Fibroblast of lung (primary cell): ENCODE measurements at places on chromosomes 7 and 10. TPM values are rescaled to one million over a fixed set of nuclear protein-coding genes. Genes with fewer than 3 reads are reported as not detected.

Gene TOMM7
- total RNA-seq: 239 and 377 TPM in 2 replicates

Gene PNLIPRP3
- total RNA-seq: not detected in 2 replicates

Gene CPN1
- total RNA-seq: not detected in 2 replicates

Gene TRIM50
- total RNA-seq: not detected in 2 replicates

Gene IDI2
- not detected in 2 replicates for total RNA-seq

Gene TMEM229A
- not detected in 2 replicates for total RNA-seq

Gene AKR1C4
- total RNA-seq: not detected in 2 replicates

Gene STEAP1B
- 10.3 and 14.7 TPM in 2 replicates for total RNA-seq

Gene VWDE
- under 0.01 and 0.17 TPM in 2 replicates for total RNA-seq

Gene ATE1
- total RNA-seq: 25.4 and 28.1 TPM in 2 replicates

Gene NRP1
- 362 and 373 TPM in 2 replicates for total RNA-seq

Gene PIK3AP1
- total RNA-seq: 0.17 and 0.26 TPM in 2 replicates

Gene ZMIZ2
- 5.1 and 9.1 TPM in 2 replicates for total RNA-seq

Gene TWIST1
- 23.9 and 31.2 TPM in 2 replicates for total RNA-seq

Gene ASB10
- total RNA-seq: not detected in 2 replicates

Gene SLC13A1
- not detected in 2 replicates for total RNA-seq

Gene VENTX
- total RNA-seq: not detected in 2 replicates

Gene ZNF503
- total RNA-seq: 7.1 and 8.2 TPM in 2 replicates

Gene DDX50
- 65.5 and 69.7 TPM in 2 replicates for total RNA-seq

Gene RAB19
- not detected in 2 replicates for total RNA-seq

- no peak for DNase-seq
Observed at GRCh38 chr7:158582089-158582456, 5.5 kb downstream of the PTPRN2 start.

- DNase-seq: peak; percentile 58
Observed at GRCh38 chr7:131225619-131226513, 101.8 kb upstream of the MKLN1 start.

DNA sequence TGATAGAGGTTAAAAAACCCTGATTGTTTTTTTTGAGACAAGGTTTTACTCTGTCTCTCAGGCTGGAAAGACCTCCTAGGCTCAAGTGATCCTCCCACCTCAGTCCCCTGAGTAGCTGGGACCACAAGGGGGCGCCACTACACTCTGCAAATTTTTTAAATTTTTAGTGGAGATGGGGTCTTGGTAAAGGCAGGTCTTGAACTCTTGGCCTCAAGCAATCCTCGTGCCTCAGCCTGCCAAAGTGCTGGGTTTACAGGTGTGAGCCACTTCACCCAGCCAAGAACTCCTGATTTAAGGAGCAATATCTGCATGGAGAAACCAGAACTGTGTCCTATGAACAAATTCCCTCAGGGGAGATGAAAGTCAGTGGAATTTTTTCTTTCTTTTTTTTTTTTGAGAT is 7.3 kb upstream of the KLHDC10 start:
- peak; percentile 44 for DNase-seq

DNA sequence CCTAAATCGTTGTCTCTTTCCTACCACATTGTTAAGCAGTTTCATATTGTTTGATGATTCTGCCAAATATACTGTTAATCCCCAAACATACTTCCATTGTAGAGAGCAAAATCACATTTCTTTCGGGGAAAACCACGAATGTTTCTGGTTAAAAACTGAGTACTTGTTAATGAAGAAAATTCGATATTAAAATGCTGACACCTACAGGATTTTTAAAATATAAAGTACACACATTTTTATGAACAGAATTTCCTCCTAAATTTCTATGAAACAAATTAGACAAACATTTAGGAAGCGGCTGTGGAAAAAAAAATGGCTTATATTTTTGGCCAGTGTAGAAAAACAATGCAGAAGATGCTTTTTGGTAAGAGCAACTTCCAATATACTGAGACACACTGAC is 68.8 kb downstream of the IDE start:
- no peak for DNase-seq

DNA sequence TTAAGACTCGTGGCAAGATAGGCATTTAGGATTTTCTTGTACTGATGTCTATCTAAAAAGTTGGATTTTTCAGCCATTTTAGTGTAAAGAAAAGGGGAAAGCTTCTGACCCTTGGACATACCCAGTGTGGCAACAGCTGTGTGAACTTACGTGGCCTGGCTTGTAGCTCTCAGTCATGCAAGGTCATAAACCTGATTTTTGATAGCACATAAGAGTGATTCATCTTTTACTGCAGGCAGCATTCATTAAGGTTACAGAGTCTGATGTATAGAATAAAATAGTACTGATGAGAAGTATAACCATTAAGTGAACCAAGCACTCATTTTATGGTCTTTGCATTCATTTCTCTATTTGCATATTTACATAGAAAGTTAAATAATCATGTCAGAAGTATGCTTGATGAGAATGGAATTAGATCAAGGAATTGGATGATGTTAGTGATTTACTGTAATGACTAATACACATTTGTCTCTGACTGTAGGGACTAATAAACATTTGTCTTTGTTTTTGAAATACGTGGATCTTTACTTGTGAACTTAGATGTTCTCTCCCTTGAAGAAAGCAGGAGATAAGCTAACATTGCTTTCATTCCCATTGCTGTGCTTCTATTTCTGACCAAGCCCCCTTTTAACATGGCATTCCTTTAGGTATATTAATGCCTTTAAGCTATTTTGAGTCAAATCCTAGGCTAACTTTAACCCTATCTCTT is 88.2 kb downstream of the GSDME start:
- DNase-seq: peak; percentile 21

GRCh38 chr7:102258073-102258748 is 28.5 kb upstream of the SH2B2 start:
- DNase-seq: no peak

DNA sequence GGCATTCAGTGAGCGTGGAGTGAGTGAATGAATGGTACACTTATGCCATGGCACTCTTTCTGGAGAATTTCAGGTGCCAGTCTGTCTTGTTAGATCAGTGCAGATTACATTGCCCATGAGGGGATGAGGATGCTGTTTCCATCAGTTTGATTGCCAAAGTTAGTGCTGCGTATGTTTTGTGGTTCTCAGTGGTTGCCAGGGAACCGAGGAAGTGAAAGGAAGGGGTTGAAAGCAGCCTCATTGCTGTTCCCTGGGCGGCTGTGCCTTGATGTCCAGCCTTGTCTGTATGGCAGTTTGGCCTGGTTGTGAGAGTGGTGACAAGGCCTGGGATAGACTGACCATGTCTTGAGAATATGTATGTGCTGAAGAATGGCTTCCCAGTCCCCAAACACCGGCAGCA is 30.2 kb downstream of the WBP1L start:
- no peak for DNase-seq

GRCh38 chr7:156989766-156990535 is 20.5 kb downstream of the MNX1 start:
- DNase-seq: no peak

DNA sequence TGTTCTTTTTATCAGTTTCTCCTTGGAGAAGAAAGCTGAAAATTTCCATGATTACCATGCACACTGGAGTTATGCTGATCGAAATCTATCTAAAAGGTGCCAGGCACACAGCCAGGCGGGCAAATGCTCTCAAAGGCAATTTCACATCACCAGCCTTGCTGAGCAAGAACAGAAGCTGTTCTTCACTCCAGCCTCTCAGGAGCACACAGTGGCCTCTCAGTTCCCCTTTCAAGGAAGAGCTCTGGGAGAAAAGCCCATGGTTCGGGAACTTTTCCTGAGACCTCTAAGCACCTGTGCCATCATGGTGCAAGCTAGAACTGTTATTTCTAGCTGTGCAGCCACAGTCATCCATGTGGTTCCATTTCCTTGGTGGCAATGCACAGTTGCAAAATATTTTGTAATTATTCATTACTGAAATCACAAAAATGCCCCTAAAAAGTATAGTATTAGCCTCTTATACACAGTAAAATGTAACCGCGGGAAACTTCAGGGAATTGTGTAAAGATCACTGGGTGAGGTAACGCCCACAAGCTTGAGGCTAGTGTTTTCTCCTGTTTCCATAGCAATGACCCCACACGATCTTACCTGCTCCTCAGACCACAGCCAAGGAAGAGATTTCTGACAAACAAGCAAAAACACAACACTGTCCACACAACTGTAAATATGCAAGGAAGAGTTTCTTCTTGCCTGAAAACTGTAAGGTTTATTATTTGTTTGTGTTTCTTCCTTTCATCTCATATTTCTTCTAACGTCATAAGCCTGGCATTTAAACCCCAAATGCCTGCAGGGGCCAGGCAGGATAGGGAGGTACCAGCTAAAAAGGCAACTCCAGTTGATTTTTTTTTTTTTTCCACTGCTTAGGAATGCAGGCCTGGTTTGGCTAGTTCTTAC is 121.2 kb downstream of the FAM107B start:
- DNase-seq: peak; percentile 77

DNA sequence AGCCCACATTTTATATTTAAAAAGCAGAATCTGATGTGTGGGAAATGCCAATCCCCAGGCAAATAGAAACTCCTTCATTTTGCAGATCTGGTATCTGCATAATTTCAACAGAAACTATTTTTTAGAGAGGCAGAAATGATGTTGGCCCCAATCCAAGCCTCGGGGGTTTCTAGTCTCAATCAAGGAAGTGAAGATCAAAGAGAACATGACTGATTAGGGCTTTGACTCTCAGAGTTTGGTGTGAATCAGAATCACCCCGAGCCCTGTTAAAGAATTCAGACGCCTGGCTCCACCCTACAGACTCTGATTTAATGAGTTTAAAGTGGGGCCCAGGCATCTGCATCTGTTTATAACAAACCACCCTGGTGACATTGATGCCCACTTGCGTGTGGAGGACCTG is 36.7 kb upstream of the UBE2H start:
- peak; percentile 34 for DNase-seq

- no peak for DNase-seq
Observed at GRCh38 chr7:2759736-2760097, 71.7 kb downstream of the AMZ1 start.

DNA sequence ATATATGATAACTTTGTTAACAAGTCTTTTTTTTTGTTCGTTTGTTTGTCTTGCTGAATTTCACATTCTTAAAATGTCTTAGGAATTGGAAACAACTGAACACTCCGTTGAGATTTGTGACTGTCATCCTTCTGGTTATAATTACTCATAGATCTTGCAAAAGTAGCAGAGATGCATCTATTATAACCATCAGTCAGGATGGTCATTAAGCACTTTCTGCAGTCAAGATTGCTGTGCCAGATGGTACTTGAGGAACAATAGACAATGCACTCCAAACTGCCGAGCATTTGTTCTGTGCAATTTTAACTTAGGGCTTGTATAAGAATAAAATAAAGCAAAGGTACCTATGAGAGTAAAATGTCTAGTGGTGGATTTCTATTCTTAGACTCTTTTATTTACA is 710.1 kb upstream of the KCND2 start:
- DNase-seq: no peak

- no peak for DNase-seq
Observed at GRCh38 chr7:155310425-155311114, 12.9 kb downstream of the INSIG1 start.

- DNase-seq: no peak
Observed at GRCh38 chr10:131693766-131694165, 207.0 kb upstream of the PPP2R2D start.

- DNase-seq: no peak
Observed at GRCh38 chr10:129854796-129855705, 109.0 kb downstream of the EBF3 start.

- DNase-seq: no peak
Observed at GRCh38 chr7:150823484-150824126, 23.0 kb downstream of the TMEM176A start.

DNA sequence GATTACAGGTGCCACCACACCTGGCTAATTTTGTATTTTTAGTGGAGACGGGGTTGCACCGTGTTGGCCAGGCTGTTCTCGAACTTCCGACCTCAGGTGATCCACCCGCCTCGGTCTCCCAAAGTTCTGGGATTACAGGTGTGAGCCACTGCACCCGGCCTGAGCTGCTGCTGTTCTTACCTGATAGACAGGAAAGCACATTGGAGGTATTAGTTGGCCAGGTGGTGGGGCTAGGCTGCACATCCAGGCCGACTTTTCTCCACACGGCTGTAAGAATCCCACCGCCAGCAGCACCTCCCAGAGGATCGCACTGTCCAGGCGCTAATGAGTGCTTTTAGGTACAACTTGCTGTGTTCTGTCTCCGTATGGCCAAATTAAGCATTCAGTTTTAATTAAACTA is 112.6 kb downstream of the WDR37 start:
- no peak for DNase-seq

GRCh38 chr7:2811476-2812113 is 32.5 kb downstream of the GNA12 start:
- DNase-seq: peak; percentile 50

GRCh38 chr10:114281461-114281860 is 42.4 kb downstream of the VWA2 start:
- no peak for DNase-seq

DNA sequence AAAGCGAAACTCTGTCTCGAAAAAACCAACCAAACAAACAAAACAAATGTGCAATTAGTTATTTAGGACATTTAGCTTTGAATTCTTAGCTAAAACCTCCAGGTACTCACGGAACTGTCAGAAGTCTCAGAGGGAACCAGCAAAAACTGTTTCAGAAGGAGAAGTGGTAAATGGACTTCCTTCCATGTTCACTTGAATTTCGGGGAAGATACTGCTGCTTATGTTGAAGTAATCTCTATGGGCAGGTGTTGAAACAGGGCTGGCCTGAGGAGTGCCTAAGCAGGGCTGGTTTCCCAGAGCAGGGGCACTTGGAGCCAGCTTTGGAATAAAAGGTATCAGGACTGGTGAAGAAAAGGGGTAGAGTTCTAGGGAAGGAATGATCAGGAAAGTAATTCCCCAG is 2.4 kb upstream of the EXOC6 start:
- no peak for DNase-seq

- no peak for DNase-seq
Observed at GRCh38 chr7:155590215-155591018, 44.1 kb upstream of the CNPY1 start.

GRCh38 chr7:129877146-129877792 is 75.5 kb downstream of the UBE2H start:
- no peak for DNase-seq

GRCh38 chr7:82945480-82945879 is 217.2 kb downstream of the PCLO start:
- no peak for DNase-seq

GRCh38 chr7:92832534-92833023 is 3.8 kb downstream of the CDK6 start:
- no peak for DNase-seq

DNA sequence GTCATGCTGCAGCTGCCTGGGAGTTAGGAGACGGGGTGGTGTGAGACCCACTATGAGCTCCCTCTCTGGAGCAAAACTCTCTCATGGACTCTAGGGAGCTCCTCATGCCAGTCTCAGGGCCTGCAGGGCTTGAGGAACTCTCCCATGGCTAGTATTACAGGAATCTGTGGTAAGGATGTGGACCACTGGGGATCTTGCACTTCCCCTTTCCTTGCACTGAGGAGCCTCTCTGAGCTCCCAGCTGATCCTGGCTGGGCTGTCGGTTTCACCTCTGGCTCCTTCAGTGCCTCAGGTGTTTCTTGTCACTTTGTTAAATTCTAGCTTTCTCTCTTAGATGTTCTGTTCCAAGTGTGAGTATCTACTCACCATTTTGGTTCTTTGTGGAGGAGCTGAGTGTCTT is 71.6 kb upstream of the IMMP2L start:
- DNase-seq: no peak

- DNase-seq: no peak
Observed at GRCh38 chr10:100569687-100570481, 34.1 kb downstream of the HIF1AN start.

GRCh38 chr10:114917927-114918672 is 19.9 kb upstream of the TRUB1 start:
- peak; percentile 89 for DNase-seq
